ENCODE measurements at places on chromosomes 16 and 17.

- no peak for DNase-seq
Observed at GRCh38 chr16:64391063-64391600, 730.7 kb downstream of the CDH11 start.

DNA sequence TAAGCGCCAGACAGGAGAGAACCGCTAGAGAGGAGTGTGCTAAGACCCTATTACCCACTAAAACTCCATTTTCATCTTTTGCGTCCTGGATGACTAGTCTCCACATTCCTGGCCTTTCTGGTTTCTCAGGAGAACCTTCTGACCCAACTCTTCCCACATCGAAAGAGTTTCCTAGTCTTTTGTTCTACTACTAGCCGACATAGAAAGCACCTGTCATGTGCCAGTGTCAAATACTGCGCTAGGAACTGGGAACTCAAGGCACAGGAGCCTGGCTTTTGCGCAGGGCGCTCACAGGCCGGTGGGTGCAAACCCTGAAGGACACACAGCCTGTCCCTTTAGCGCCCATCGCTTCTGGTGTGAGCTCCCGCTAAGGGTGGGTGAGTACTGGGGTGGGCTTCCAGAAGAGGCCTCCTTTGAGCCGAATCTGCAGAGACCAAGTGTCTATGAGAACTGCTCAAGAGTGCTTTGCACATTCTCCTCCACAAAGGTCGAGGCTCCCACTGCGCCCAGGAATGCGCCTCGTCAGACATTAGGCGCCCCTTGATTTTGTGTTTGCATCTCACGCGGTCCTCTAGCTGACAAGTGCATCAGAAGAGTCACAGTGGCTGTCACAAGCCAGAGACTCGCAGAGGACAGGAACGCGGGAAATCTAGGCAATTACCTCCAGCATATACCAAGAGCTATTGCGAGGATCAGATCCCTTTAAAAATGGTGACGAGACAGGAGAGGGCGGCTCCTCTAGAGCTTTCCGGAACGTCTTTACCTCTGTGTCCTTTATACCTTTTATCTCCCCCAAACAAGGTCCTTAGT lies 2.0 kb upstream of the PSMB3 start:
- DNase-seq, result no peak

DNA sequence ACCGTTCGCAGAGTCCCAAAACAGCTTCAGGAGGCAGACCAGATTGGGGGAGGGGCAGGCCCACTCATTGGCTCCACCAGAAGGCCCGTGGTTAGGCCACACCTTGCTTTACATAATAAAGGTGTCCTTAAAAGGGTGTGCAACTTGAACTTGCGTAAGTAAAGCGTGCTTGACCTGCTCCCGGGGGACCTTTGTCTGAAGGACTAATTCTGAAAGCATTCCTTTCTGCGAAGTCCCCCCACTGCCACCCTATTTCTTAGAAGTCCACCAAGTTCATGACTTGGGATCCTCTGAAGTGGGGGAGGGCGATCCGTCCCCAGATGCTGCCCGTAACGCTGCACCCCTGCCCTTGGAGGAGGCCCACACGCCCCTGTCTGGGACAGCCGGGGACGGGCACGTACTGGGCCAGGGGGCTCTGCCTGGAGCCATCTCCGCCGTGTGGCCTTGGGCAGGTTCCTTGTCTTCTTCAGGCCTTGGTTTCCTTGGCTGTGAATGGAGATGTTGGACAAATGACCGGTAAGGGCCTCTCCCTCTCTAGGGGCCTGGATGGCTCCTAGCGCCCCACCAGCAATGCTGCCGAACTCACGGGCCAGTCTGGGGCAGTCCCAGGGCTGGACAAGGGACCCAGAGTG lies 823 bp upstream of the ZNF469 start:
- no peak for DNase-seq

DNA sequence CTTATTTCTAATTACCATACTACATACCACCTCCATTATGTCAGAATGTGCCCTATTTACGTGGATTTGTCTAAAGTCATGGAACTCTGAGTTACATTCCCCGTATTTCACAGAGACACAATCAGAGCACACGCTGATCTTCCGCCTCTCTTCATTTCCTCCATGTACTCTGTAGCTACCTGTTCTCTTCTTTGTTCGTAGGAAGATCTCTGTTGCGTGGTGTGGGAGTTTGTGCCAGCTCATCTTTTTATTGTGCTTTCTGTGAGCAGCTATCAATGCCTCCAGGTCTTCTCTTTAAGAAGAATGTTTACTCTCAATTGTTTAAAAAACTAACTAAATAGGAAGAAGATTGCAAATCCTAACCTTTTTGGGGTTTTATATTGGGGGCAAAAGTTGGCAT lies 26.9 kb downstream of the NLRC5 start:
- no peak for DNase-seq

DNA sequence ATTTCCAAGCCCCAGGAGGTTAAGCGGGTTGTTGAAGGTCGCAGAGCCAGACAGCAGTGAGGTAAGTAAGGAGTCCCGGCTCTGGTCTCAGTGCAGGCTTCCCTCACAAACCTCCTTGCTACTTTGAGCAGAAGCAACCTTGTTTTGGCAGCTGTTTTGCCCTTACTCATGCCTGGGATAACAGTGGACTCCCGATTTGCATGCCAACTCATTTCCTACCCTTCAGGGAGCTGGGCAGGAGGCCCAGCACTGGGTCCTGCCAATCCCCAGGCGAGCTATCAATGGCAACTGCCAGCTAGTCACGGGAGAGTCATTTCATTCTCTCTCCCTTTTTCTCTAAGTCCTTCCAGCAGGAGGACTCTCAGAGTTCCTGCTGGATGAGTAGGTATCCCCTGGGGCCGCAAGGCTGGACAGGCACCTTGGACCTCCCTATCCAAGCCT lies 72.0 kb upstream of the KSR1 start:
- peak; percentile 84 for DNase-seq
